NCI-H510A treated with DMSO at 0.1 percent for 48 hours (cell line): ENCODE measurements at places on chromosomes 16 and 17.

- no peak for DNase-seq
Observed at GRCh38 chr16:69481901-69482341, 57.5 kb downstream of the CYB5B start.

GRCh38 chr17:48127371-48128051 is 19.9 kb downstream of the SNX11 start:
- no peak for DNase-seq

- no peak for DNase-seq
Observed at GRCh38 chr17:27233776-27234175, 60.1 kb upstream of the WSB1 start.

- DNase-seq: no peak
Observed at GRCh38 chr16:88967830-88968588, 9.0 kb downstream of the CBFA2T3 start.

DNA sequence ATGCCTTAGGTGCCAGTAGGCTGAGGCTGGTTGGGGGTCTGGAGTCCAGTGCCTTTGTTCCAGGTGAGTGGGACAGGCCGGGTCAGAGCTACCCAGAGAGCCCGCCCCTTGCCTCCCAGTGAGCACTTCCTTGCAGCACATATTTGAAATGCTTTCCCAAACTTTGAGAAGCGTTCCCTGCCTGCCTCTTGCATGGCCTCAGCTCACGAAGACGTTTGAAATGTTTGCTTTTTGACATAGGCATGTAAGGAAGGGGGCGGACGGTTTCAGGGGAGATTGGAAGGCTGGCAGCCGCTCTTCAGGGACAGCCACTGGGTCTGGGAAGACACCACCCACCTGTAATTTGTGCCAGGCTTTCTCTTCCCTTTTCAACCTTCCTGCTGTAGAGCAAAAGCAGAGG is 5.1 kb upstream of the FOXL1 start:
- no peak for DNase-seq

GRCh38 chr17:50758989-50759544 is 8.3 kb downstream of the ANKRD40CL start:
- no peak for DNase-seq

DNA sequence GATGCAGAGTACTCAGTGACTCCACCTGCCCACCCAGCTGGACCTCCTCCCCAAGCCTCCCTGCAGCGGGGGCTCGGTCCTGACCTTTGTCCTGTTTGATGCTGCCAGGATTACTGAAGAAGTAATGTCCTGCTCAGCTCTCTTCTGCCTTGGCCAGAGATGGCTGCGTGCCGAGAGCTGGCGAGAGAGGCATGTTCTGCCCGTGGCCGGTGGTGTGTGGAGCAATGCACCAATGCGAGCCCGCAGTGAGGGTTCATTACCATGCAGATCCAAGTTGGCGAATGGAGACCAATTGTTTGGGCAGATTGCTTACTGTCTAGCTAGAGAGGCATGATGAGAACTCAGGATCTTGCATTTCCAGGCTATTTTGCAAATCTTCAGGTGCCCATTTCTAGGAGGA is 248.9 kb downstream of the ENGASE start:
- DNase-seq: no peak

DNA sequence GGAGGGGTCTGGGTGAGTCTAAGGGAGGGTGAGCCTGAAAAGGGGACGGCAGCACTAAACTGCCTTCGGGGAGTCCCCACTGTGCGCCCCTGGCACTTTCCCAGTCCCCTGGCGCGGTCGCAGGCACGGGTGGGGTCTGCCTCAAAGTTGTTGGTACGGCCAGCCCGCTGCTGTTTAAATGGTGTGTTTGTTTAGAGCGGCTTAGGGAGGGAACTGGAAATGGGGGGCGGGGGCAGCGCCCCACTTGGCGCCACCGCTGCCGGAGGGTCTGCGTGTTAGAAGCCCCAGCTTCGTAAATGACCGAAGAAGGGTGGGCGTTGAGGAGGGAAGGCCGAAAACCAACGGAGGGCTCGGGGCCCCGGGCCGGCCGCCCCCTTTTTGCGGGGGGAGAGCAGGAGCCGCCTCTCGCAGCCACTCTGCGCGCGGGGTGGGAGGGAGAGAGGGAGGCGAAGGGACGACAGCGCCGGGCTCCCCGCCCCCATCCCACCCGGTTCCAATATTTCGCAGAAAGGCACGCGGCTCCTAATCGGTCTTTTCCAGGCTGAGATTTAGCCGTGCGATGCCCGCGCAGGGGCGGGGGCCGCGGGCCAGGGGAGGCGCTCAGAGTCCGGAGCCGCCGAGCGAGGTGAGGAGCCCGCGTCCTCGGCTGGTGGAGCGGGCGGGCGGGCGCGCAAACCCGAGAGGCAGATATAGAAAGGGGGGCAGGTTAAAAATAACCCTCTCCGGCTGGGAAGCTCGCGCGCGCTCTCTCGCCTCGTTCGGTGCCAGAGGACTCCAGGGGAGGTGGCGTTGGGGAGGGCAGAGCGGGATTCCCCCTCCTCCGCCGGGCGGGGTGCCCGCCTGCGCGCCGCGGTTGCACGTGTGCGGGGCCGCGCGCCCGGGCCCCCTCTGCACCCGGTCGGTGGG is 54.9 kb downstream of the SREBF1 start:
- peak; percentile 73 for DNase-seq

- DNase-seq: no peak
Observed at GRCh38 chr17:76752006-76752405, 14.1 kb downstream of the MFSD11 start.

DNA sequence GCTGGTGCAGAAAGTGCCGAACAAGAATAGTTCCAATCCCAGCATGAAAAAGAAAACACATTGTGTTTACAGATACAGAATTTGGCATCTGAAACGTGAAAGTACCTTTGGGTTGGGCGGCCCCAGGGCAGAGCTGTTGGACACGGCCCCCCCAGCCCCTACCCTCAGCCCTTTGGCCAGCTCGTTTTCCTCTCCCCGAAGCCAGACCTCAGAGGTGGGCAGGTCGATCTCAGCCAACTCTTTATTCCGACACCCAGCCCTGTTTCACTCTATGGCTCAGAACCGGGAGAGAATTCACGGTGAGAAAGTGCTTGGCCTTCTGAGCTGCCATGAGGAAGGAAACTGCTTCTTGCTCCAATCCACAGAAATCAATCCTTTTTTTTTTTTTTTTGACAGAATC is 11.3 kb downstream of the NTN1 start:
- DNase-seq: no peak

GRCh38 chr17:18039535-18040260 is 490 bp downstream of the GID4 start:
- no peak for DNase-seq

- DNase-seq: no peak
Observed at GRCh38 chr16:59192551-59193199, 458.6 kb upstream of the GOT2 start.

GRCh38 chr16:47059991-47060390 is 83.8 kb downstream of the NETO2 start:
- no peak for DNase-seq

DNA sequence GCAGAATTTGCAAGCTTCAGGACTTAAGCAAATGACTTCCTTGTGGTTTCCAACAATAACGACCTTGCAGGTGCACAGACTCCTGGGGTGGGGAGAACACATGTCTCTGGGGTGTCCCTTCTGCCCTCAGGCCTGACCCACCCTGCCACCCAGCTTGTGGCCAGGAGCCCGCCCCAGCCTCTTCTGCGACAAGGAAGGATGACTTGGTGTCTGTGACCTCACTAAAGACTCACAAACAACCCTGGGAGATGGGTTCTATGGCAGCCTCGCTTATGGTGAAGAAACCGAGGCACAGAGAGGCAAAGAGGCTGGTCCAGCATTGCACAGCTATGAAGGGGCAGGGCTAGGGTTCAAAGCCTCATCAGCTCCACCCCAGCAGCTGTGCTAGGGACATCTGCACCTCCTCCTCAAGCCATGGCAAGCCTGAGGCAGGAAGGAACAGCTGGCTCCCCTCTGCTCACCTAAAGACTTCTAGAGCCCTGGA is 2.6 kb downstream of the ATP2A3 start:
- peak; percentile 35 for DNase-seq

DNA sequence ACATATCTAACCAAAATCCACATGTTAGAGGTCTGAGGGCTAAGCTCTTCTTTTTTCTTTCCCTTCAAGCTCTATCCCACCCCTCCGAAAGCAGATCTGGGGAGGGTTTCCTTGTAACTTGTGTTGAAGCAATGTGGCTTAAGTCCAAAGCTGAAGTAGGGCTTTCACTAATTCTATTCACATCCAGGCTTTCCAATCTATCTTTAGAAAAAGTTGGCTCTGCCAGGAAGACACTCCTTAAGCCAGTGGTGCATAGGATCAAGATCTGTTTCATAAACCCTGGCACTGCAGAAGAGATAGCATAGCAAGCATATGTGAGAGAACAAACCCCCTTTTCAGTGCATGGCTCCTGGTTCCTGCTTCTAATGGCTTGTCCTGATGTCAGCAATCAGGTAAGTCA is 34.9 kb upstream of the DHX40 start:
- DNase-seq: no peak

- peak; percentile 77 for DNase-seq
Observed at GRCh38 chr17:55513885-55514590, 2.8 kb upstream of the SMIM36 start.
